ENCODE measurements at places on chromosomes 4 and X.

GRCh38 chr4:156901871-156902270 is 69.7 kb downstream of the PDGFC start:
- no peak for DNase-seq

DNA sequence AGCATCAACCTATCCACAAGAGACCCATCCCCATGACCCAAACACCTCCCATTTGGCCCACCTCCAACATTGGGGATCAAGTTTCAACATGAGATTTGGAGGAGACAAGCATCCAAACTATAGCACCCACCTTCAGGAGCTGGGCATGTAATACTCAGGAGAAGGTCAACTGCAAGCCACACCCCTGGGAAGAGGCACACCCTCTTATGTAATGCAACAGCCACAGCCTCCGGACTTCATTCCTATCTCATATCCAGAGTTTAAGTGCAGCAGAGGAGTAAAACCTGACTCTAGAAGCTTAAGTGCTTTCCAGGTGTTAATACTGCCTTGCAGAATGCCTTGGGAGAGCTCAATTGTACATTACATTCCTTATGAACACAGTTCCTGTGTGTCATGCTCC is 197.4 kb downstream of the PTTG2 start:
- no peak for DNase-seq

DNA sequence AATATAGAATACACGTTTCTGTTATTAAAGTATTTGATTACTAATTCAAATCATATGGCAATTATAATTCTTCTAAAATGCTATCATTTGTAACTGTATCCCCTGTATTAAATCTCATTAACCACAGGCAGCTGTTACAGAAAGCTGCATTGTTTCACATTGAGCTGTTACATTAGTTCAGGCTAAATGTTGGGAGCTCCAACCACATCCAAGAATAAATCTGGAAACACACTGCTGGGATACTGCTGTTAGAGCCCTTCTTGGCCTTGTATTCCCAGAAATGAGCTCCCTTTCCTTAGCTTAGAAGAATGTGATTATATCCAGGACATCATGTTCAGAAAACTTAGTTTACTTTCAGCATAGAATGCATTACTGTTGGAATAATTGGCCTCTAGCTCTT is 48.2 kb downstream of the GUCY1B1 start:
- DNase-seq: no peak

DNA sequence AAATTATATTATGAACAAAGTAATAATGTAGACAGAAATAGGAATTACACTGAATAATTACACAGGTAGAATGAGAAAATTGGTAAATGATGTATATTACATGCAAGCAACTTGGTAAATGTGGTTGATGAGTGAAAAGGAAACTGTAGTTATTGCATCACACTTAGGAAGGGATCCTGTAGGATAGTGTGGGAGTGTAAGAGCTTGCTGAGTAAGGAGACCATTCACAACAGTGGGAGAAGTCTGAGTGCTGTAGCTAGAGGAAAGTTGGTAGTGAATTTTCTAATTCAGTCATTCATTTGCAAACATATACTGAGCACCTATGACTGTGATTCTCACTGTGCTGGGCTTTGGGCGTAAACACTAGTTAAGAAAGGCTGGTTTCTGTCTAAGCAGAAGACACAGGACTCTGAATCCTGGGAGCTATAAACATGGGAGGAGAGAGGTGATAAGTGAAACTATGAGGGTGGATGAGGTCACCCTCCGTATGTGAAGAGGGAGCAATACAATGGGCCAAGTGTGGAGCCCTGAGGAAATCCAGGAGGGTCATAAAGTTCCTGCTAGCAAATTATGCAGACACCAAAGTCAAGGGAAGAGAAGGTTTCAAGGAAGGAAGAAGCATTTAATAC is 14.2 kb upstream of the CPE start:
- no peak for DNase-seq

DNA sequence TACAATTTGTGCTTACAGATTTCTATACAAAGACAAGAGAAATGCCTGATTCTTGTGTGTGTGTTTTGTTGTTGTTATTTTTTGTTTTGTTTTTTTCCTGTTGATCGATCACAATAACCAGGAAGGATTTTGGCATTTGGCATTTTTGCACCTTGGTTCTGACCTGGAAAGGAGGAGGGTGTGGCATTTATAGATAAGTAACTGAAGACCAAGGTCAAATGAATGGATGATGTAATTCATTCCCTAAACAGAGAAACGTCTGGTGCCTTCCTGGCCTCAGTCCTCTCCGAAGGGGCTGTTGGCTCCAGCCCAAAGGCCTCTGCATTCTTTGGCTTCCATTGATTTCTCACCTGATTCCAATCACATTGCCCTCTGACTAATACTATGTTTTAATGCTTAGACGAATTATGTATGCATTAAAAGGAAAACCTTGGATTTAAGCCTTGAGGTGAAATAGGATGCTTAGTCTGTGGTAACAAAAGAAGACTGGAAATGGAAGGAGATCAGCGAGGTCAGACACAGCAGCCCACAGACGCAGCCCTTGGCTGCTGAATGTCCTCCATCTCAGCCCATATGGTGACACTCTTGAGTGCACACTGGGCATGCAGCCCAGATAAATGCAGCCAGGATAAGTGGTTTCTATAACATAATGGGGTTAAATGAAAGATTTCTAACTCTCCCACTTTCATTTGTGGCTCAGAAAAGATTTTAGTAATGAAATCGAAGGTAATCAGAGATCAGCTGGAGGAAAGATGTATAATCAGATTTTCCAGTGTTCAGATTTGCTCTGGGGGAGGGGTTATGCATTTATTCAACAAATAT is 60.5 kb upstream of the TRIM2 start:
- DNase-seq: no peak

DNA sequence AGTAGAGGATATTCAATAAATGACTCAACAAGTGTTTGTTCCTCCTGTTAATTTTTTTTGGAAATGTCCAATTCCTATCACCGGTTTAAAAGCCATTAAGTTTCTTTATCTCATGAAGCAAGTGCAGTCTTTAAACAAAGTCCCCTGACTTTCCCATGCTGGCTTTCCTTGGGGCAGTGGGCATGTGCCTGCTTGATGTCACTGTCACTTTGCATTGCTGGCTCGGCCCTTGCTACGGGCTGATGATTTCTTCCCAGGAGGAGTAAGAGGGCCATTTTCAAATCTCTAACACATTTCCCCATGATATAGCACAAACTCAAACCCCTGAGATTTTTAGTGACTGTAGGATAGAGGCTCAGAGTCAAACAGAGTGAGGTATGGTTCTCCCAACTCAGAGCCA is 275.8 kb upstream of the TENM3 start:
- no peak for DNase-seq

DNA sequence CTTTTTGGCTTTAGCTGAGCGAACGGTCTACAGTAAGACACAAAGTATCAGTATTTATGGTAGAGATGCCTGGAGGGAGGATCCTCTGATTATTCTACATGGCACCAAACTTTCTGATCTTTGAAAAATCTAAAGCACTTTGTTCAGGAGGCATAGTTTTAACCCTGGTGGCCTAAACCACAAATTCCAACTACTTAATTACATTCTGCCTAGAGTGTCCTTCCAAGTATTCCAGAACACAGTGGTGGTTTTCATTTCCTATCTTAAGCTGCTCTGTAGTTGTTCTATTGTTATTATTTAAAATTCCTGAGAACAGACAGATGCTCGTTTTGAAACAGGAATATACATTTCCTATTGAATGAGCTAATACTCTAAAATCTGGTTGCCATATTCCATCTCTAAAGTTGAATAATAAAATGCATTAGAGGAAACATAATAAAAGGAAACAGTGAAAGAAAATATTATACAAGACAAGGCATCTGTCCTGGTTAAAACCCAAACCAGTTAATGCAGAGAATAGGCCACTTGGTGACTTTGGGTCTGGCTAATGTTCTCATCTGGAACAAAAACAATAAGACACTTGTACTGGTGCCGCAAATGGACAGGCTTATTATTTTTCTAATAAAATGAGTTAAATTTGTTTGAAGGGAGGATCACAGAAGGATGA is 657.4 kb downstream of the SPRY1 start:
- no peak for DNase-seq

DNA sequence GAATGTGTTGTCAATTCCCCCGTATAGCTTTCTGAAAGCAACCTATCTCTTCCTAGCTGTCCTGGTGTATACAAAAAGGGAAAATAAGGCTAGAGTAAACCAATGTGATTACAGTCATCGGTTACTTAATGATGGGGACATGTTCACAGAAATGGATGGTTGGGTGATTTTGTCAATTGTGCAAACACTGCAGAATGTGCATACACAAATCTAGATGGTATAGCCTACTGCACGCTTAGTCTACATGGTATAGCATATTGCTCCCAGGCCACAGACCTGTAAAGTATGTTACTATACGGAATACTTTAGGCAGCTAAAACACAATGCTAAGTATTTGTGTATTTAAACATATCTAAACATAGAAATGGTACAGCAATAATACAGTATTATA is 5.1 kb downstream of the DTHD1 start:
- no peak for DNase-seq

GRCh38 chr4:3217266-3217665 is 31.7 kb upstream of the MSANTD1 start:
- DNase-seq: no peak

GRCh38 chr4:76585897-76586360 is 150.9 kb downstream of the SHROOM3 start:
- no peak for DNase-seq

DNA sequence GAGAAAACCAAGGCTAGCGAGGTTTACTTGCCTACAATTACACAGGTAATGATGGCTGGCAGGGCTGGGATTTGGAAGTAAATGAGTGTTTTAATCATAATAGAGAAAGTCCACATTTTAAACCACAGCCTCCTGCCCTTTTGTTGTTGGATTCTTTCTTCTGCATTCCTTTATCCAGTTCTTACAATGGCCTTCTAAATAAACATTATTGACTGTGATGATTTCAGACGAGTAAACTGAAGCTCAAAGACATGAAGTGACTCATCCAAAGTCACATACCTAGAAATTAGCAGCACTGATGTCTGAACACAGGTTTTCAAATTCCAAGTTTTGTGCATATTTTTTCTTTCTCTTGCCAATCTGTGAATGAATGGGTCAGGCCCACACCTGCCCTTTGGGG is 51.2 kb upstream of the C1QTNF7 start:
- no peak for DNase-seq

DNA sequence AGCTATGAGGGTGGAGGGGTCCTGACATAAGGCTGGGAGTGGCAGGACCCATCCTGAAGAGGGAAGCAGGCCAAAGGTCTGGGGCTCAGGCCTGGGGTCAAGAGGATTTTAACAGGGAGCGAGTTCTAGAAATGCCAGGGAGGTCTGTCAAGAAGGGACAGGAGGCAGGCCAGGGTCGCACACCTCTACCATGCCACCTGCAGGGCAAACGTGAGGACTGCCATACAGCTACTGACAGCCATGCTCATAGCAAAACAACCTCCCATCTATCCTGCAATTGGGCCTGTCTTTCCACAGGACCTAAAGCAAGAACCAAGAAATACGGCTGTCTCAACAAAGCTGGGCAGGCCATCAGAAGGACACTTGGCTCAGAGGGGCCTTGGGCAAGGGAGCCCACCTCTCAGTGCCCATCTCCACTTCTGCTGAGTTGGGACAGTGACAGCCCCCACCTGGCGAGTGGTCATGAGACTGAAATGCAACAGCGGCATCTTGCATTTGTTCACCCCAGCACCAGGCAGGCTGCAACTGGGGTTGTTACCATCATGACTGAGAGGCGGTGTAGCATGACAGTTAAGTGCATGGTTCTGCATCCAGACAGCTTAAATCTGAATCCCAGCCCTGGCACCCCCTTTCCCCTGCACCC is 92.7 kb downstream of the WFS1 start:
- DNase-seq: no peak

GRCh38 chr4:40363945-40364344 is 28.8 kb downstream of the CHRNA9 start:
- DNase-seq: no peak

DNA sequence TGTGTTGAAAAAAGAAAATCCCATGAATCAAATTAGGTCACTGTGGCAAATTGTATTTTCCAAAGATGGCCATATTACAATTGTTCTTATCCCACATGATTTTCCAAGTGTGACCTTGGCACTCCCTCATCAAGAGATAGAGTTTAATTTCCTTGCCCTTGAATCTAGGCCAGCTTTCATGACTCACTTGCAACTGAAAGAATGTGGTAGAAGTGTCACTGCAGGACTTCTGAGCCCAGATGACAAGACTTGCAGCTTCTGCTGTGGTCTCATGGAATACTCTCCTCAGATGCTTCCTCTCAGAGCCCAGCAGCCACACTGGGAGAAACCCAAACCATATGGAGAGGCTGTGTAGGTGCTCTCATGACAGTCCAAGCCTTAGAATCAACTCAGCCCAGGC is 139.0 kb downstream of the ADAMTS3 start:
- no peak for DNase-seq

- DNase-seq: no peak
These were observed 109.1 kb downstream of the PTTG2 start for GRCh38 chr4:38069271-38069760.

DNA sequence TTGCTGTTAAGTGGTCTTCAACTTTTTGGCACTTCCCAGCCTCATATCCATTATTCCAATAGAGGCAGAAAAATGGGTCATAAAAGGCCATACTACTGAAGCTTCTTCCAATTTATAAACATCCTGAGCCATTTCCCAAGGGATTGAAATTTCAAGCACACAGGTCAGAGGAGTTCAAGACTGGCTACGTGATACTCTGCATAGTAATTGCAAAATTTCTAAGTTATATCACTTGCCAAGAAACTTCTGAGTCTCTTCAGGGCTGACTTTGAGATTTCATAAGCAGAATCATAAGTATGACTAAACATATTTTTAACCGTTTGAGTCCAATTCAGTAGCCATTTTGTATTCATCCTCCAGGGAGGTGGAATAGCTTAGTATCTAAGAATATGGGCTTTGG is 75.6 kb upstream of the RXFP1 start:
- DNase-seq: no peak

- DNase-seq: no peak
These were observed 120.0 kb upstream of the ZDHHC15 start for GRCh38 chrX:75642811-75643361.

- no peak for DNase-seq
These were observed 501.0 kb downstream of the IDS start for GRCh38 chrX:149003863-149004660.

DNA sequence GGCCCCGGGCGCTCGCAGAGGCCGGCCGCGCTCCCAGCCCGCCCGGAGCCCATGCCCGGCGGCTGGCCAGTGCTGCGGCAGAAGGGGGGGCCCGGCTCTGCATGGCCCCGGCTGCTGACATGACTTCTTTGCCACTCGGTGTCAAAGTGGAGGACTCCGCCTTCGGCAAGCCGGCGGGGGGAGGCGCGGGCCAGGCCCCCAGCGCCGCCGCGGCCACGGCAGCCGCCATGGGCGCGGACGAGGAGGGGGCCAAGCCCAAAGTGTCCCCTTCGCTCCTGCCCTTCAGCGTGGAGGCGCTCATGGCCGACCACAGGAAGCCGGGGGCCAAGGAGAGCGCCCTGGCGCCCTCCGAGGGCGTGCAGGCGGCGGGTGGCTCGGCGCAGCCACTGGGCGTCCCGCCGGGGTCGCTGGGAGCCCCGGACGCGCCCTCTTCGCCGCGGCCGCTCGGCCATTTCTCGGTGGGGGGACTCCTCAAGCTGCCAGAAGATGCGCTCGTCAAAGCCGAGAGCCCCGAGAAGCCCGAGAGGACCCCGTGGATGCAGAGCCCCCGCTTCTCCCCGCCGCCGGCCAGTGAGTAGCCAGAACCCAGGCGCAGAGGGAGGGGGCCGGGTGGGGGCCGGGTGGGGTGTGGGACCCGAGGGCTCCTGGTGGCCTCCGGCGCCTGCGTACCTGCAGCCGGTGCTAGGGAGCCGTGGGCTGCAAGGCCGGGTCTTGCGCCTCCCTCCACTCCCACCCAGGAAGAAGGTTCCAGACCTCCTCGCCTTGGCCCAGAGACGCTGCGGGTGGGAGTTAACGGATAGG is 534 bp downstream of the MSX1 start:
- DNase-seq: no peak

- DNase-seq: no peak
These were observed 421.2 kb upstream of the TENM3 start for GRCh38 chr4:181822005-181822375.
